Thyroid gland (tissue), 4 donors: ENCODE measurements at places on chromosomes 5 and 9.

- no peak overlapping the region for H3K4me3 ChIP-seq
- DNase-seq = no peak
- no peaks in the 10 kb centered on the region for H3K27me3 ChIP-seq
- no peaks in the 10 kb centered on the region for H3K36me3 ChIP-seq
- peaks cover 7% of the 10 kb centered on the region for H3K4me1 ChIP-seq
These were observed 412.7 kb downstream of the PIK3R1 start for GRCh38 chr5:68628082-68628814.

DNA sequence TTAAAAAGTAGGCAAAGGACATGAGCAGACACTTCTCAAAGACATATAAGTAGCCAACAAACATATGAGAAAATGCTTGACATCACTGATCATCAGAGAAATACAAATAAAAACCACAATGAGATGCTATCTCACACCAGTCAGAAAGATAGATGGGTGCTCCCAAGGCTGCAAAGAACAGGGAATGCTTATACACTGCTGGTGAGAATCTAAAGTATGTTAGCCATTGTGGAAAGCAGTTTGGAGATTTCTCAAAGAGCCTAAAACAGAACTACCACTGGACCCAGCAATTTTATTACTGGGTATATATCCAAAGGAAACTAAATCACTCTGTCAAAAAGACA, 154.2 kb downstream of the NDUFS4 start:
- no peak for DNase-seq
- no peak overlapping the region for H3K4me3 ChIP-seq
- no peaks in the 10 kb centered on the region for H3K4me1 ChIP-seq
- no peaks in the 10 kb centered on the region for H3K27me3 ChIP-seq
- no peak overlapping the region for H3K27ac ChIP-seq
- no peaks in the 10 kb centered on the region for H3K36me3 ChIP-seq

DNA sequence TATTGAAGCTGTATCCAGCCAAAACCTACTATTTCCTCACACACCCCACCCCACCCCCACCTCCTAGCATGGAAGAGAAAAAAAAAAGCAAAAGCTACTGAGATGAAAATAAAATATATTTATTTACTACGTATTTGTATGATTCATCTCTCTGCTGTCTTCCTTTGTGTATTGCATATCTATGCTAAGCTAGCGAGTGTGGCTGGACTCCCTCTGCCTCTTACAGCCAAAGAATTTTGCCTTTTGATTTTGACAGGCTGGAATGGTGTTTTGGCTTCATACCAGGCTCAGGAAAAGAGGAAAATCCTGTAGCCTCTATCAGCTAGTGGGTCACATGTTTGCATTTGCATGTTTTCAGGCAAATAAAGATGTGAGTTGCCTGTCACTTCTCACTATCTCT, 2.2 kb downstream of the ABLIM3 start:
- peaks cover 11% of the 10 kb centered on the region for H3K4me1 ChIP-seq
- no peak for DNase-seq
- H3K36me3 ChIP-seq = no peaks in the 10 kb centered on the region
- H3K27ac ChIP-seq = peak overlapping the region; percentile 70
- no peak overlapping the region for H3K4me3 ChIP-seq

GRCh38 chr9:5895782-5896181, 5.1 kb downstream of the MLANA start:
- H3K27me3 ChIP-seq = no peaks in the 10 kb centered on the region
- H3K4me1 ChIP-seq = peaks cover 18% of the 10 kb centered on the region
- H3K27ac ChIP-seq = peak overlapping the region; percentile 88
- DNase-seq = peak; percentile 98
- H3K36me3 ChIP-seq = no peaks in the 10 kb centered on the region

GRCh38 chr5:88690409-88691229, 192.4 kb downstream of the MEF2C start:
- H3K4me1 ChIP-seq = peaks cover 4% of the 10 kb centered on the region
- peaks cover 92% of the 10 kb centered on the region for H3K27me3 ChIP-seq
- H3K27ac ChIP-seq = no peak overlapping the region
- H3K36me3 ChIP-seq = no peaks in the 10 kb centered on the region
- peak; percentile 67 for DNase-seq

GRCh38 chr5:76114179-76114851, 31.1 kb downstream of the SV2C start:
- peak; percentile 6 for DNase-seq
- no peaks in the 10 kb centered on the region for H3K36me3 ChIP-seq
- no peaks in the 10 kb centered on the region for H3K27me3 ChIP-seq
- no peaks in the 10 kb centered on the region for H3K4me1 ChIP-seq
- no peak overlapping the region for H3K27ac ChIP-seq
- H3K4me3 ChIP-seq = no peak overlapping the region

DNA sequence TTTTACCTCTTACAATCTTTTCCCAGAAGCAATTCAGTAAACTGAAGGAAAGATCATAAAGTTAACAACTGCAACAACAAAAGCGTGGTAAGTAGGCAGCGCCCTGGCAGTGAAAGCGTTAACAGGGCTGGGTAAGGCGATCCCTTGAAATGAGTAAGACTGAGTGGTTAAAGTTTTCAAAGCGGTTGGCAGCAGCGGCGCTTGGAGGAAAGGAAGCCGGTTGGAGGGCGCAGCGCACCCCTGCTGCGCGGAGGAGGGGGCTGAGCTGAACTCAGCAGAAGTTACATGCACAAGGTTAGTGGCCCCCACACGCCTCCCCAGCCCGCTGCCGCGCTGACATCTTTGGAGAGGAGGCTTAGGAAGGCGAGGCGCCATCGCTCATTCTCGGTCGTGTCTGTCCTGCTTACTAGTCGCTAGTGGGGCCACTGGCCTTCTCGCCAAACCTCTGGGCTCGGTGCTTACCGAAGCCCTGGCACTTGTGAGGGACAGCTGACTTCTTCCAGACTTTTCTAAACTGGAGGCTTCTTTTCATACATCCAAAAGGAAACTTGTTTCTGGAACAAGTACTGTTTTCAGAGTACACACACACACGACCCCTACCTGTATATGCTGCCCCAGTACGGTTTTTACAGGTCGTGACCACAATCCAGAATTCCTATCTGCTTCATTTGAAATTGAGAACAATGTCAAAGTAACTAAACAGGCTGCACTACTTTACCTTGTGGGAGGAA, at the start of gene SH3RF2:
TSS of gene SH3RF2 (plus strand) at position 178 of the 731 bp plus-strand sequence. CDS start 1,351 bp downstream, outside the sequence.
- H3K27ac ChIP-seq = peak within 1 kb of the TSS; percentile 21
- DNase-seq = peak; percentile 77
- no peaks in the 10 kb centered on the region for H3K27me3 ChIP-seq
- peak within 1 kb of the TSS; percentile 20 for H3K4me3 ChIP-seq
- H3K36me3 ChIP-seq = no peaks in the 10 kb centered on the region

- DNase-seq = no peak
- H3K4me1 ChIP-seq = peaks cover 15% of the 10 kb centered on the region
- peak overlapping the region; percentile 28 for H3K4me3 ChIP-seq
- peaks cover 11% of the 10 kb centered on the region for H3K27me3 ChIP-seq
- H3K27ac ChIP-seq = no peak overlapping the region
These were observed 566 bp downstream of the IRX2 start for GRCh38 chr5:2750758-2751464.

DNA sequence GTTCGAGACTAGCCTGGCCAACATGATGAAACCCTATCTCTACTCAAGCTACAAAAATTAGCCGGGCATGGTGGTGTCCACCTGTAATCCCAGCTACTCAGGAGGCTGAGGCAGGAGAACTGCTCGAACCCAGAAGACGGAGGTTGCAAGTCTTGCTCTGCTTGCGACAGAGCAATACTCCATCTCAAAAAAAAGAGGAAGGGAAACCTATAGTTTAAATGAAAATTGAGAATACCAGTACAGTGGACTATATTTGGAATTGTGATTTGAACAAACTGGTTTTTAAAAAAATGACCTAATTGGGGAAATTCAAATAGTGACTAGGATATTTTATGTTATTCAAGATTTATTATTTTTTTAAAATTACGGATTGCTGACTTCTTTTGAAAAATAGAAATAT, 33.2 kb downstream of the DIAPH1 start:
- H3K4me3 ChIP-seq = no peak overlapping the region
- H3K27me3 ChIP-seq = no peaks in the 10 kb centered on the region
- DNase-seq = no peak
- no peaks in the 10 kb centered on the region for H3K4me1 ChIP-seq

DNA sequence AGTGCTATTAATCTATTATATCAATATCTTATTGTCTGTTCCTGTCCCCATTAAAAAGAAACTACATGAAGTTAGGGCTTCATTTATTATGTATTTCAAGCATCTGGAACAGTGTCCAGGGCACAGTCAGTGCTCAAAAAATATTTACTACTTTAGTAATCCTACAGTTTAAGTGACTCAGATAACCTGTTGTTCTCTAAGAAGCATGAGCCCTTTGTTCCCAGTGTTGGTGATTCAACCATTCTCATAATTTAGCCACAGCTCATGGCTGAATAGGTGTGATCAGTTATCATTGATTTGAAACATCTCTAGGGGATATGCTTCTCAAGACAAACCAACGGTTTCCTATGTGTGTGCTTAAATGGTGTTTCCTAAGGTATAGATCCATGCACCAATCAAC, 292.7 kb downstream of the TMEM167A start:
- H3K4me3 ChIP-seq = no peak overlapping the region
- H3K4me1 ChIP-seq = no peaks in the 10 kb centered on the region
- no peak overlapping the region for H3K27ac ChIP-seq
- H3K36me3 ChIP-seq = no peaks in the 10 kb centered on the region
- DNase-seq = no peak
